ENCODE measurements at places on chromosomes 7 and 10. TPM values are rescaled to one million over a fixed set of nuclear protein-coding genes. Genes with fewer than 3 reads are reported as not detected.

The CBLL1 gene
- total RNA-seq, result 18.9 TPM

The STRA8 gene
- total RNA-seq, result not detected

The POLR2J2 gene
- total RNA-seq, result 5.4 TPM

The GATA3 gene
- 0.05 TPM for total RNA-seq

The TAS2R41 gene
- not detected for total RNA-seq

The AKR1C2 gene
- total RNA-seq, result 50.2 TPM

The GLCCI1 gene
- total RNA-seq, result 0.85 TPM

The TSPAN13 gene
- total RNA-seq, result 69.8 TPM

The NFE2L3 gene
- total RNA-seq, result 38.6 TPM

The LGI1 gene
- total RNA-seq, result not detected

The RINT1 gene
- 18.4 TPM for total RNA-seq

The STN1 gene
- total RNA-seq, result 39.5 TPM

The CNOT4 gene
- 6.7 TPM for total RNA-seq

The CC2D2B gene
- 0.88 TPM for total RNA-seq

The MYL10 gene
- not detected for total RNA-seq

The LIPF gene
- not detected for total RNA-seq

The NCF1 gene
- not detected for total RNA-seq

The STK31 gene
- total RNA-seq, result 0.19 TPM

The OR9A2 gene
- total RNA-seq, result not detected

The PHKG1 gene
- 0.34 TPM for total RNA-seq

The PSPH gene
- total RNA-seq, result 42.4 TPM

The CALHM1 gene
- not detected for total RNA-seq

The NUTM2E gene
- not detected for total RNA-seq

The CACNB2 gene
- total RNA-seq, result not detected

The GHRHR gene
- total RNA-seq, result not detected

The CCDC6 gene
- total RNA-seq, result 22.6 TPM

The AHR gene
- total RNA-seq, result 189 TPM

The AGAP5 gene
- 2.1 TPM for total RNA-seq

The DNAH11 gene
- total RNA-seq, result 0.34 TPM

The OR6V1 gene
- not detected for total RNA-seq

The ASAH2B gene
- total RNA-seq, result 2.2 TPM

The AS3MT gene
- total RNA-seq, result 2.0 TPM

The FOXI2 gene
- total RNA-seq, result not detected

The MMRN2 gene
- total RNA-seq, result 465 TPM

The CYP2E1 gene
- 0.23 TPM for total RNA-seq

The GPR146 gene
- total RNA-seq, result 69.9 TPM

The SPAM1 gene
- not detected for total RNA-seq

The FAM25G gene
- total RNA-seq, result not detected

The SLC18A3 gene
- total RNA-seq, result not detected

The CH25H gene
- total RNA-seq, result 3.1 TPM

The SFRP5 gene
- not detected for total RNA-seq

The ECHDC3 gene
- total RNA-seq, result 26.0 TPM

The HOXA5 gene
- total RNA-seq, result 5.6 TPM

The CYP3A5 gene
- not detected for total RNA-seq

The RTKN2 gene
- total RNA-seq, result 0.33 TPM

The NEBL gene
- total RNA-seq, result 2.6 TPM

The STOX1 gene
- 0.34 TPM for total RNA-seq

The MEOX2 gene
- total RNA-seq, result 53.9 TPM

The GPR26 gene
- not detected for total RNA-seq

The SCART1 gene
- 0.28 TPM for total RNA-seq
